ENCODE measurements at places on chromosomes 7 and 10.
A peak's percentile ranks its signal among the peaks of the same experiment; 100 is the strongest.

DNA sequence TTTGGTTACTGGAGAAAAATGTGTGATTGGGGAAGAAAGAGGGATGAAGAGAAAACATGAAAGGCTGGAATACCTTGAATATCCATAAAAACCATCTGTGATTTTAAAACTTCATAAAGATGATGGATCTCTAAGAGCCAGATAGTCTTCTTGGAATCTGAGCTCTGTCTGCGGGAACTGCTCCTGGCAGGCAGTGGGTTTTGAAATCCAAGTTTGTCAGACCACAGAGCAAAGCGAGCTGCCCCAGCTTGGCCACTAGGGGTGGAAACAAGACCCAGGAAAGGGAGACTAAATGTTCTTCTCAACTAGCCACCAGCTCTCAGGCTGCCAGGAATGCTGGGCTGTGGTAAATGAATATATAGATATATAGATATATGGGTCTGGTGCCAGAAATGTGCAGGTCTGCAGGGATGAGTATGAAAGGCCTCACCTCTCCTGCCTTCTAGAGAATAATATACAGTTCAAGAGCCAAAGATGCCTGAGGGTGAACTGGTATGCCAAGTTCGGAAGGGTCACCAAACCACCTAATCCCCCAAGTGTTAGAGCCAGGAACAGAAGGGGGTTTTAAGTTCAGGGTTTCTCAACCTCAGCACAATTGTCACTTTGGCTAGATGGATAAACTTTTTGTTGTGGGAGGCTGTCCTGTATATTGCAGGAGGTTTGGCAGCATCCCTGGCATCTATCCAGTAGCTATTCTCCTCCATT, 208.8 kb downstream of the KCNMA1 start:
- DNase-seq = peak; percentile 20

DNA sequence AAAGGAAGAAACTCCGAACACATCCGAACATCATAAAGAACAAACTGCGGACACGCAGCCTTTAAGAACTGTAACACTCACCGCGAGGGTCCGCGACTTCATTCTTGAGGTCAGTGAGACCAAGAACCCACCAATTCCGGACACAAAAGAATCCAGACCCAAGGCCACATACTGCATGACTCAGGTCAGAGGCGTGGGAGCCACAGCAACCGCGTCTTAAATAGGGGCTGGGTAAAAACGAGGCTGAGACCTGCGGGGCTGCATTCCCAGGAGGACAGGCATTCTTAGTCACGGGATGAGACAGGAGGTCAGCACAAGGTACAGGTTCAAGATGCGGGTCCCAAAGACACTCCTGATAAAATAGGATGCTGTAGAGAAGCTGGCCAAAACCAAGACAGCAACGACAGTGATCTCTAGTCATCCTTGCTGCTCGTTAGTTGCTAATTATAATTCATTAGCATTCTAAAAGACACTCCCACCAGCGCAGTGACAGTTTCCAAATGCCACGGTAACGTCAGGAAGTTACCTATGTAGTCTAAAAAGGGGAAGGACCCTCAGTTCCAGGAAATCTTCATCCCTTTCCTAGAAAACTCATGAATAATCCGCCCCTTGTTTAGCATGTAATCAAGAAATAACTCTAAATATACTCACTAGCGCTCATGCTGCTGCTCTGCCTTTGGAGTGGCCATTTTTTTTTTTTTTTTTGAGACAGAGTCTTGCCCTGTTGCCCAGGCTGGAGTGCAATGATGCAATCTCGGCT, 19.3 kb downstream of the AP5Z1 start:
- peak; percentile 56 for DNase-seq

DNA sequence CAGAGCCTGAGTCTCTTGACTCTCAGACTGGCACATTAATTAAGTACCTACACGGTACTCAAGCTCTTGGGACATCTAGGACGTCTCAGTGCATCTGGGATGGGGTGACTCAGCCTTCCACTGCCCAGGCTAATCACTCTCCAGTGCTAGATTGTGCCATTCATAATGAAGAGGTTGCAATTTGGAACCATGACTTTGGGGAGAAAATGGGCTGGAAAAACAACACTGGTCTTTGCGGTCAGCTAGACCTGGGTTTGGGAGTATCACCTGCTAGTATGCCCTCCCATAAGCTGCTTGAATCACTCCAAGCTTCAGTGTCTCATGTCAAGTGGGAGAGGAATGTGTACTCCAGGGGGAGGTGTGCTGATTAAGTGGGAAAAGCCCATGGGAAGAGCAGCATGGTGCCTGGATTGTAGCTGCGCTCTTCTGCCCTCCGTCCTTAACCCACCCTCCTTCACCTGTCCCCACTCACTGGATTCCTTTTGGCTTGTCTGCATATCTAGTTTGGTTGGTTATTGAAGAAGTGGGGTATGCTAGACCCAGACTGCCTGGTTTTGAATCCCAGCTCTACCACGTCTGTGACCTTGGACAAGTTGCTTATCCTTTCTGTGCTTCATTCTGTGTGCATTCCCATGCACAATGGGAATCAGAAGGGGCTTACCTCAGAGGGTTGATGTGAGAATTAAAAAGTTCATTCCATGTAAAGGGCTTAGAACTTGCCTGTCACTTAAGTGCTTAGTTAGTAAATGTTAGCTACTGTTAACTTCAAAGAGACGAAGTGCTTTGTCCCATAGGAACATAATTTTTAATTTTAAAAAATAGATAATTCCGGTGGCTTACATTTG, 3.8 kb downstream of the NFE2L3 start:
- DNase-seq = peak; percentile 91

GRCh38 chr10:74417397-74417796, 266.4 kb downstream of the ADK start:
- no peak for DNase-seq

GRCh38 chr10:110423650-110424049, 74.1 kb upstream of the DUSP5 start:
- DNase-seq = no peak

DNA sequence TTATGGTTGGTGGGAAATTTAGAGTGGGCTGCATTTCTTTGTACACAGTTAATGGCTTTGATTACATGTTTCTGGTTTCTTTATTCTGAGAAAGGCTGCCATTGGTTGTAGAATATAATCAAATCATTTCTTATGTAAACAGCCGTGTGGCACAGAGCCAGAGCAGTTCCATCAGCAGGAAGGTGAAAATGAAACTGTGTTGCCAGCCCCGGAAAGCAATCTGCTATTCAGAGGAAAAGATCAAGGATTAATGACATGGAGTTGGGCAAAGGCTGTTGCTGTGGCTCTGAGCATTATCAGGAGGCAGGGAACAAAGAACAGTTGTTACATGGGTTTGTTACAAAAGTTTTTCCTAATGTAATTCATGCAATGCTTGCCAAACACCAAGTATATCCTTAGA, 74.2 kb upstream of the ZNF716 start:
- DNase-seq = no peak

DNA sequence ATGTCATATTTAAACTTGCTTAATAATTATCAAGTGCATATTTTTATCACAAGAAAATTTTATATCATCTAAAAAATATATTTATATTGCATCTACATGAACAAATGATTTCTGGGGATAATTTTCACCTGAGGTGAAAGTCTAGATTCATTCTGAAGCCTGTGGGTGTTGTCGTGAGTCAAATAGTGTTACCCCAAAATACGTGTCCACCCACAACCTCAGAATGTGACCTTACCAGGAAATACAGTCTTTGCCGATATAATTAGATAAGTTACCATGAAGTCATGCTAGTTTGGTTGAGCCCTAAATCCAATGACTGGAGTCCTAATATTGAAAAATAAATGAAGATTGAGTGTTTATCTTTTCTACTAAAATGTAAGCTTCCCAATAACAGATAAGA, 203.0 kb upstream of the MDFIC start:
- no peak for DNase-seq

- no peak for DNase-seq
Measured at GRCh38 chr7:152006336-152006735, 19.1 kb upstream of the GALNT11 start.

DNA sequence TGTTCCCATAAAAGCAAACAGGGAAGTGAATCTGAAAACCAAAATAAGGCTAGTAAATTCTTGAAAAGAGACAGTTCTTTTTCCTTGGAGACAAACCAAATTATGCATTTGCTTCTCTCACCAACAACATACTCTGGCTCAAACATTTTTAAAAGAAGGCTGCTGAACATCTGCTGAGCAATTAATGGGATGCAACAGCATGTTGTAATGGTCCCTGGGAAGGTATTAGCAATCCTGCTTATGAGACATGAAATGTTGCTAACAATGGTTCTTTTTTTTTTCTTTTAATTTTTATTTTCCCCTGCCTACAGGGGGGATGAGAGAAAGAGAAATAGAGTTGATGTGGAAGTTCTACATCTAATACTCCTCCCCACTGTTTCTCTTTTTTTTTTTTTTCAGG, 572.1 kb downstream of the SORCS1 start:
- no peak for DNase-seq

GRCh38 chr7:79063019-79063698, 390.3 kb downstream of the MAGI2 start:
- no peak for DNase-seq

Data from RCC 7860 (cell line).